ENCODE measurements at places on chromosomes 3 and 15.

GRCh38 chr3:179731544-179731943 is 78.7 kb downstream of the USP13 start:
- no peak for DNase-seq

DNA sequence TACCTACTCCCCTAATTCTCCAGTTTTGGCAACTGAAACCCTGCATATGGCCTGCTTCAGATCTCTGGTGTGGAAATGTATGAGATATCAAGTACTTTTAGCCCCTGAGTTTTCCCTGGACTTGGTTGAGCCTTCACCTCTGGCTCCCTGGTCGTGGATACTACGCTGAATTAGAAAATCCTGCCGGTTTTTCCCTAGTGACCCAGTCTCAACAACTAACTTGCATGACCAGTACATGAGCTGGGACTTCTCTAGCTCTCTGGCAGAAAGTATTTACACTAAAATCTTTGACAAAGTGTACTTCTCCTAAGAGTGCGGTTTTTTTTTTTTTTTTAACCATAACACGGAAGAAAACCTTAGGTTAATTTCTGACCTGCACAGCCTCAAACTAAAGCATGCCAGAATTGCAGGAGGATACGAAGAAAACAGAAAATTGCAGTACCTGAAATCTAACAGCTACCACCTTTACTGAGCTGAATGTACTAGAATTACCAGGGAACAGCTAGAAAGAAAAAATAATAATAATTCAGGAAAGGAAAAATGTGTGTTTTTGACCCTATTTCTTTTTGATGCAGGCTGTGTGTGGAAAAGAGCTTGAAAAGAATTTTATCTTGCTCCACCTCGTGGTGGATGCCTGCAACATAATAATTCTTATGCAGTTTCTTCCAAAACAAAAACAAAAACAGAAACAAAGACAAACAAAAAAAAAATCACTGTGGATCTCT is 165.6 kb downstream of the GMNC start:
- DNase-seq: peak; percentile 18

DNA sequence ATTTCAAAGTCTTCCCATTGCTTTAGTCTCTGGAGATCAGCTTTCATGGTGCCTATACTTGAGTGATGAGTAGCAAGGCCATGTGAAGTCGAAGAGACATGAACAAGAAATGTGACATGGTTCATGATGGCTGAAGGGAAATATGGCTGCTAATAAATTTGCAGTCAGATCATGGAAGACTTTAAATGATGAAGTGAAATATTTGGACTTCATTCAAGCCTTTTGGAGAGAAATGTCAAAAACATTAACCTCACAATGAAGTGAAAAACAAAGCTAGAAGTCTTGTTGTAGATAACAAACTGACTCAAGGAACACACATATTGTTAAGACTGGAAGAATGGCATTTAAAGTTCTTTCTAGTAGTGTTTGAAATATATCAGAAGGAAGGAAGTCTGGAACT is 120.3 kb upstream of the CCDC54 start:
- no peak for DNase-seq

DNA sequence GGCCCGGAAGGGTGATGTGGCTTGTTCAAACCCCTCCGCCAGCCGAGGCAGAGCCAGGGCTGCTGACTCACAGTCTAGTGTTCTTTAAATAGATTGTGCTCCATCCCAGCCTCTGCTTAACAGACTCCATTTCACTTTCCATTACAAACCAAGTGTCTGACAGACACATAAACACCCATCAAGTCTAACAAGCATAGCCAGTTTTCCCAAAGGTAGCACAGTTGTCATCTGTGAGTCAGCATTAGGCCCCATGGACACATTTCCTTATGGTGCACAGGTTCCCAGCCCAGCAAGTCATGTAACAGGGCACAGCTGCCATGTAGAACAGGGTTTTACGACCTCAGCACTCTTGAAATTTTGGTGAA is 109.9 kb upstream of the RAP2B start:
- peak; percentile 63 for DNase-seq

DNA sequence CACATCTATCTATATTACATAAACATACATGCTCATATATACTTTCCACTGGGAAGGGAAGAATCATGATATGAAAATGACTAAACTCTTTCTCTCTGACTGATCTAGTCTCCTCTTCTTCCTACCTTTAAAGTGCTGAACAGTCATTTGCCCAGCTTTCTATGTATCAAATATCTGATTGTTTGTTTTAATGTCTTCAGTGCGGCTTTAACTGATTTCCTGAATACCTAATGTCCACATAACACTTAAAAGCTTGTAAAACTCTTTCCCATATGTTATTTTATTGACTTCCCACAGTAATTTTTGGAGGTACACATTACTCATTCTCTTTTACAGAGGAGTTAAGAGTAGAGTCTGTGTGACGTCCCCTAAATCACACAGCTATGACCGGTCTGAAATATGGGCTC is 28.2 kb downstream of the CPOX start:
- no peak for DNase-seq

- no peak for DNase-seq
These were observed 254.3 kb downstream of the RYR3 start for GRCh38 chr15:33565094-33565493.

- DNase-seq: peak; percentile 60
These were observed 777 bp downstream of the LOXL1 start for GRCh38 chr15:73927003-73927475.

- peak; percentile 61 for DNase-seq
These were observed 64.8 kb downstream of the RFTN1 start for GRCh38 chr3:16448639-16449070.

DNA sequence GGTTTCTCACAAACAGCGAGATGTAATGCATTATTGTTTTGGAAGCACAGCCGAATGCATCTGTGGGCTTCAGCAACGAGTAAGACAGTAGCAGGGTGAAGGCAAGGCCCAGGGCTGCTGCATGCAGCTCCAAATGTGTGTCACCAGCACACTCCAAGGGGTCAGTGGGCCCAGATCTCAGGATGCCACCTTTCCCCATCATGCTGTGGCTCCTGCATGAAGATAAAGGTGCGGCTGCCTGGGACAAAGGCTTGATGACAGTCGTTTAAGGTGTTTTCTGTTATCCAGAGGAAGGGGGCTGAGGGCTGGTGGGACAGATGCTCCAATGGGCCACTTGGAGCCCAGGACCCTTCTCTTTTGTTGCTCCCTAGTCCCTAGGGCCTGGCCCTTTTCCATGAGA is 13.2 kb downstream of the C3orf22 start:
- no peak for DNase-seq

DNA sequence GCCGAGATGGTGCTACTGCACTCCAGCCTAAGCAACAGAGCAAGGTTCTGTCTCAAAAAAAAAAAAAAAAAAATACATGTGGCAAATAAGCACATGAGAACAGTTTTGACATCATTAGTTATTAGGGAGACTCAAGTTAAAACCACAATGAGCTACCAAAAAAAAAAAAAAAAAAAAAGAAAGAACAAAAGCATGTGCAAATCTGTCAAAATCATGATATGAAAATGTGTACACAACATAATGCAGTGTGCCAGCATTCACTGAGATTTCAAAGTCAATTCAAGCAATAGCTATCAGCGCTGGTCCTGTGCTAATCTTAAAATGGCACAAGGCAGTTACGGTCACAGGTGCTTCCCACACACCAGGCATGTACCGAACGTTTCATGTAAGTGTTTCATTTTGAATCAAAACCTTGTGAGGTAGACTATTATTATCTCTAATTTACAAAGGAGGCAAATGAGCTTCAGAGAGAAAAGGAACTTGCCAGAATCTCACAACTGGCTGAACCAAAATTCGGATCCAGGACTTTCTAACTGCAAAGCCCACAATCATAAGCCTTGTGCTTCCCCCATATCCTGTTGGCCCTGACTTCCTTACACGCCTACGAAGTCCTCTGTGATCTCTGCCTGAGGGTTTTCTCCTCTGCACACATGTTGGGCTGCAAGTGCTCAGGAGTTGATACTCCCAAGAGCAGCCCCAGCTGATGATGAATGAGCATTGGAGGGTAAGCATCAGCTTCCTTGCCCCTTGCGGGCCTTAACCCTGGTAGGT is 200.1 kb upstream of the PROK2 start:
- DNase-seq: no peak

- DNase-seq: peak; percentile 63
These were observed 1.1 kb upstream of the RNU6-1 start for GRCh38 chr15:67840749-67841512.

GRCh38 chr15:98896802-98897732 is 110.5 kb downstream of the PGPEP1L start:
- DNase-seq: peak; percentile 87

- DNase-seq: no peak
These were observed 732 bp downstream of the FAM43A start for GRCh38 chr3:194686414-194686815.

DNA sequence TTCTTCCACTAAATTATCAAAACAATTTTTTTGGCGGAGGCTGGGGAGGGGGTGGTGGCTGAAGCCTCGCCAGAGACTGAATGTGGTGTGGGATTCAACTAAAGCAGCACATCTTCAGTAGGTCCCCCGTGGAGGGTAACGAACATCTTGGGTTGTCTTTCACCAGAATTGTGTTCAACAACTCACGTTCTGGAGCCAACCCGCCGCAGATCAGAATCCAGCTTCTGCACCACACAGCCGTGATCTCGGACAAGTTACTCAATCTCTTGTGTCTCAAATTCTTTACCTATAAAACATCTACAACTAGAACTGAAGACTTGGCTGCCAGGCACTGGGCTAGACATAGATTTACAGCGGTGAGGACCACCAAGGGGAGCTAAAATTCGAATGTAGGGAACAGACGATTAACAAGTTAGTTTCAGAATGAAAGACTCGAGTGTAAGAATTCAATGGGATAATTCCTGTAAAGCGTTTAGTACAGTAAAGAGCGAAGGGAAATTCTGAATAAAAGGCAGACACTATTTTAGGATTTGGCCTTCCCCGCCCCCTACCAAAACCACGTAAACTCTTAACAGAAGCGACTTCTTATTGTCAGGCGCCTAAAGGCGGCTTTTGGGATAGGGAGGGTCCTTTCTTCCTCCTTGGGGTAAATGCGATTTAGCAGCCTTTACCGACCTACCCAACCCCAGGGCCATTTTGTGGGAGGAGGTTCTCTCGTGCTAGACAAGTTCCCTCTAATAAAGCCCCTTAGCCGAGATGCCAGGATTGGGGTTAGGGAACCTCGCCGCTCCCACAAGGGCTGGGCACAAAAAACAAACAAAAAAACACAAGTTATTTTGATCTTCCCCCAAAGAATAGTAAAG is 697 bp upstream of the RAB5A start:
- peak; percentile 13 for DNase-seq

DNA sequence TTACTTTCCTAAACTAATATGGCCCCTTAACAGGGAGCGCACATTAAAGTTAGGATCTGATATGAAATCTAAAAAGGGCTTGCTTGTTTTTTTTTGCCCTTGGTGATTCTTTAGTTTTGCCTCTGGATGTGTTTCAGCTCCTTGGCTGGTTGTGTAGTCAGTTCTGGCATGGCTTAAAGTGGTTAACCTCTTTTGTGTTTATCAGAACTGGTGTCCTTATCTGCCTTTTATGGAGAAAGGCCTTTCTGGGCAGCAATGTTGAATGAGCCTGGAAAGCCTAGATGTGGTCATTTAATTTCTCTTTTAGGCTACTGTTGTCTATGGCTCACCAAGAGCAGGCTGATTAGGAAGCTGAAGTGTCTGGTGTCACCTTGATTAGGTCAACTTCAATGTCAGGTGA is 254.5 kb upstream of the ROPN1 start:
- DNase-seq: no peak

- no peak for DNase-seq
These were observed 6.3 kb downstream of the SLC28A1 start for GRCh38 chr15:84890670-84891162.

- no peak for DNase-seq
These were observed 16.0 kb downstream of the SLC41A3 start for GRCh38 chr3:126067959-126068358.

DNA sequence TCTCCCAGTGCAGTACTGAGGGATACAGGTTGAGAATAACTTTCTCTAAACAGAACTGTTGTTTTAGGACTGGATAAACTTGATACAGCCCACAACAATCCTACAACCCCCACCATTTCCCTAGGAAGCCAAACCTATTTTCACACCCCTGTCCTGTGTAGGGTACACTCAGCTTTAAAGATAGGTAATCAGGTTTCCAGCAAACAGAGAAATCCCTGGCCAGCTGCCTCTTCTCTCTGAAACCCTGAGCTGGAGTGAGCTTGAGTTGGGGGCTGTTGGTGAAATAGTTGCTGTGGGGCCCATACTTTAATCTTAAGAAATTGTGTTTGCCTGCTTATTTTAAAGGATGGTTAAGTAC is 22.1 kb downstream of the ARHGAP31 start:
- no peak for DNase-seq

DNA sequence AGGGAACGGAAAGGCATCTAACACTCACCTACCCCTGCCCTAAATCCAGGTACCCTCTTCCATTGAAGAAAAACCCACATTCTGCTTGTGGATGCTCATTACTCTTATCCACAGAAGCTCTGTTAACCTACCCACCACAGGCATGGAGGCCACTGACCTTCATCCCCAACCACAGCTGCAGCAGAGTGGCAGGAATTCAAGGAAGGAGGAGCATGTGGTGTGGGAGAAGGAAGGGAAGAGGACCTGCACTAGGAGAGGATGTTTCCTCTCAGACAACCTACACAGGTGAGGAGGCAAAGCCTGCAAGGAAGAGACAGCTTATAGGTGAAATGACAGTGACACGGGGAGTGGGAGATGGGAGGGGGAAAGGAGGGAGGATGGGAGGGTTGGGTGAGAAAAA is 192.5 kb upstream of the TSC22D2 start:
- no peak for DNase-seq

- no peak for DNase-seq
These were observed 53.8 kb downstream of the TM4SF4 start for GRCh38 chr3:149528340-149528650.

DNA sequence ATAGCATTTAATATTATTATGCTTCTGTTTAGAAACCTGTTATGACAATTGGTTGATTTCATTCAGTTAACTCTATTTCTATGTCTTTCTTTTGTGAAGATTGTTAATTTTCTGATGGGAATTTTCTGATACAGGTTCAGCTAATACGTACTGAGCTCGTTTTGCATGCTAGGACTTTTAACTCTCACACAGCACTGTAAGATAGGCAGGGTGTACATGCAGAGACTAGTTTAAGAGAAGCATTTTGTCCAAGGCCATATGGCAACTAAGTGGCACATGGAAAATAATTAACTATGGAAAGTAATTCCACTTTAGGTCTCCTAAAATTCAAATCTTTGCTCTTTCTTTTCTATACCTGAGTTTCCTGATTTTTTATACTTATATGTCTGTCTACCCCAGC is 81.9 kb downstream of the IL1RAP start:
- DNase-seq: no peak

GRCh38 chr3:182725372-182726251 is 67.7 kb upstream of the ATP11B start:
- DNase-seq: no peak

DNA sequence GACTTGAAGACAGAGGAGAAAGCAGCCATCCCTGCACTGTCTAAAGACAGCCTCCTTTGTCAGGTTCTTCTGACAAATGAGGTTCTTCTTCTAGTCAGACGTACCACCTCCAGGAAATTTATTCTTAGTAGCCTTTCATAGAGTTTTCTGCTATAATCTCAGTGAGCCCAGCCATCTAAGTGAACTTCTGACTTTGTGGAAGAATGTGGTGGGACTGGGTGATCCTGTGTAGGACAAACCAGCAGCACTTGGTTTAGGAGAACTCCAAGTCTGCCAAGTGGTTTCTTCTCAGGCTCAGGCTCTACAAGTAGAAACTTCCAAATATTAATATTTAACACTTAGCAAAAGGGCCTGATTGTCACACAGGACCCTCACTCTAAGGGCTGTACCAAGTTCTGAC is 52.1 kb downstream of the TIPARP start:
- no peak for DNase-seq

GRCh38 chr3:150255413-150255812 is 152.7 kb upstream of the TSC22D2 start:
- DNase-seq: no peak

- no peak for DNase-seq
These were observed 5.0 kb downstream of the AEN start for GRCh38 chr15:88625943-88626741.

Measured in urothelium cell line (cell line).